ENCODE measurements at places on chromosomes 1 and 21.

- no peak for DNase-seq
These were observed 293.7 kb downstream of the PCP4 start for GRCh38 chr21:40160911-40161310.

- no peak for DNase-seq
These were observed 842 bp downstream of the LENEP start for GRCh38 chr1:154994269-154994587.

- no peak for DNase-seq
These were observed 15.6 kb downstream of the UTP11 start for GRCh38 chr1:38028105-38028591.

DNA sequence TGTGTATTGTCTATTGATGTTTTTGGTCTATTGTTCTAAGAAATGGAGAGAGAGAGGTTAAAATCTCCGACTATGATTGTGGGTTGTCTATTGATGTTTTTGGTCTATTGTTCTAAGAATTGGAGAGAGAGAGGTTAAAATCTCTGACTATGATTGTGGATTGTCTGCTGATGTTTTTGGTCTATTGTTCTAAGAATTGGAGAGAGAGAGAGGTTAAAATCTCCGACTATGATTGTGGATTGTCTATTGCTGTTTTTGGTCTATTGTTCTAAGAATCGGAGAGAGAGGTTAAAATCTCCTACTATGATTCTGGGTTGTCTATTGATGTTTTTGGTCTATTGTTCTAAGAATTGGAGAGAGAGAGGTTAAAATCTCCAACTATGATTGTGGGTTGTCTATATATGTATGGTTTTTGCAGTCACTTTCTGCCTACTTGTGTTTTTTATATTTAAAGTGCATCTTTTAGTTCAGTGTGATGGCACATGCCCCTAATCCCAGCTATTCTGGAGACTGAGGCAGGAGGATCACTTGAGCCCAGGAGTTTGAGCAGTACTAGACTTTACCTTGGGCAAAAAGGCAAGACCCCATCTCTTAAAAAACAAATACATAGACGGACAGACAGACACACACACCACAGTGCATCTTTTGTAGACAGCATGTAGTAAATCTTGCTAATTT, 16.2 kb downstream of the C1orf159 start:
- DNase-seq = no peak

- DNase-seq = no peak
These were observed 48.4 kb downstream of the CCN1 start for GRCh38 chr1:85628791-85629531.

DNA sequence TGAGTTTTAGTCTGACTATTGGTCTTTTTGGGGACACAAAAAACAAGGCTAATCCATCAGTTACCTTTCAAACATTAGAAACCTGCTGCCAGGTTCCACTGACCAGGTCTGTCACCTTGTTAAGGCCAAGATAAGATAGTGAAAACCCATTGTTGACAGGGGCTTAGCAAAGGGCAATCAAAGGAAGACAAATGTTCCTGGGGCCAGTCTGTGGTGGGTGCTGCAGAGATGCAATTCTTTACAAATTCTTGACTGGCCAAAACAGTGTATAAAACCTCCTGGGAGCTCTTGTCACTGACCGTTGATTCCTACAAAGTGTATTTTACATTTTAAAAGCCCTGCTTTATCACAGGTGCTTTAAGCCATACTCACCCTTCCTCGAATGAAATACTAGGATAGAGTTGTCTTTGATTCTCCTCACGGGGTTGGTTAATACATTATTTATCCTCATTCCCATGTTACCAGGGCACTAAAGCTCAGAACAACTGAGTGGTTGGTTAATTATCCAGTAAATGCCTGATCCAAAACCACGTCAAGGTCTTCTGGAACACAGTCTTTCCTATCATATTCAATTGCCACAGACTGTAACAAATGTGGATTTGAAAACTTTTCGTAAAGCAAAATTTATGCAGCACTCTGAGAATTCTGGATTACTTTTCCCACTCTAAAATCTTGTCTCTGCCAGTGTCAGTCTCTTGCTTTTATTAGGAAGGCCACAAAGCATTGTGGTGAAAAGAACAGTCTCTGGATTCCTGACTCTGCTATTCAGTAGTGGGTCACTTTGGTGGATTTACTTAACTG, 77.2 kb downstream of the NRIP1 start:
- DNase-seq = no peak

DNA sequence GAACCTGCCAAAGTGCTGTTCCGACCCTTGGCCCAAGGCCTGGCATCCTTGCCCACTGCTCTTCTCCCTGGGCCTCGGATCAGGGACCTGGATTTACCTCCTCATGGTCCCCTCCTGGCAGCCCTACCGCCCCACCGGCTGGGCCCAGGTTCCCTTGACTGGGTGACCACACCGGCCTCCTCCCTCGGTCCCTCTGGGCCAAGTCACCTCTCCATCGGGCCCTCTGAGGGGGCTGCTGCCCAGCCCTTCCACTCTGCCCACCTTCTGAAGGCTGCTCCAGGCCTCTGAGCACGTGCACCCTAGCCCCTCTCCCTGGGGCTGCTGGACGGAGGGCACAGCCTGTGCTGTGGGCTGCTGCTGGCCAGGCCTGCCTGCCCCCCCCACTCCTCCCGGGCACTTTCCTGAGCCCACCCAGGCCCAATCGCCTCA, 9.3 kb upstream of the MMEL1 start:
- no peak for DNase-seq

DNA sequence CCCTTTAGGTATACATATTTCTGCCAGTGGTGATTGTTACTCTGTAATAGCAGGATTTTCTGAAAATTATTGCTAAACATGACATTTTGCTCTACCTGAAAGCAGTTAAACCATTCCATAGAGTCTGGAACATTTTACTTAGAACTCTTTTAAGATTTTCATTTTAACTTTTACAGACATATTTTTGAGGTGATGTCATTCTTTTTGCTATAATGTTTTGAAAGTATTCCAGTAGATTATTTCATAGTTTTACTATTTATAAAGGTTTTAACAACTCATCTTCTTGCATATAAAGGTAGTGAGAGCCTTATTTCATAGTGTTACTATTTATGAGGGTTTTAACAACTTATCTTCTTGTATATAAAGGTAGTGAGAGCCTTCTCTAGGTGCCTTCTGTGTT, 42.9 kb downstream of the PTBP2 start:
- no peak for DNase-seq

GRCh38 chr1:228314315-228314657, 92.3 kb downstream of the TRIM11 start:
- DNase-seq = no peak

DNA sequence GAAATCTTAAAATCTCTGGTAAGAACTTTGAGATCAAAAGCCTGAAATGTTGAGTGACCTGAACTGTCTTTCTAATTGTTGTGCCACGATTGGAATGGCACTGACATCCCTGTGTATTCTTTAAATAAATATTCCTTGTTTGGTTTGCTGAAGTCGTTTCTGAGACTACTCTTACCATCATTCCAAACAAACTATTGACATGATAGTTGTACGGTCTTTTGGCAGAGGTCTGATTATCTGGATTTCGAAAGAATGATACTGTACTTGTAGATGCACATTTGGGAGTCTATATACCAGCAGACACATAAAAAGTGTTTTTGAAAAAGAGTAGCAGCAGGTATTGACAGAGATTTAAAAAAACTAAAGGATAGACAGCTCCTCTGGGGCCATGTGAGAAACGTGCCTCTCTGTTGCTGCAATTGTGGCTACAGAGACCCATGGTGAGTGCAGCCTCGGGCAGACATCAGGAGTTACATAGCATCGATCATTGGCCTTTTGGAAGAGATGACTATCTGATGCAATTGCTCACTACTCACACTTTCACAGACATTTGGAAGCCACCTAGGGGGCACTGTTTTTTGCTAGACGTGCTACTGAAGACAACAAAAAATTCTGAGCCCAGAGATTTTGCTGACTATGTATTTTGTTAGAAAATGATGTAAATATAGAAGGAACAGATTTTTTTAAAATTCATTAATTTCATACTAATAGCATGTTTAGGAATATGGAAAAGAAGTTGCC, 464.5 kb downstream of the KCNT2 start:
- DNase-seq = no peak

DNA sequence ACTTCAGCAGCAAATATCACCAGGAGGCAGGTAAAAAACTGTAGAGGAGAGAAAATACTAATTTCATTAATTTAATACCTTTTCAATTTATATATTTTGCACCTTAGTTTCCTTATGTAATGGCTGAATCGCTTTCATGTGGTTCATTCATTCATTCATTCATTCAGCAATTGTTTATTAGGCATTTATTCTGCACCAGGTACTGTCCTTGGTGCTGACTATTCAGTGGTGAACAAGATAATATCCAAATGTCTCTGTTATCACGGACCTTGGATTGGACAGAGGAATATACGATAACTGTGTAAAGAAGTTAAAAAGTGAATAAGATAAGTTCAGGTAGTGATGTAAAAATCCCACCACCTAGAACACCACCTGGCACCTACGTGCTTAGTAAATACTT, 28.8 kb downstream of the TSPAN2 start:
- DNase-seq = no peak

DNA sequence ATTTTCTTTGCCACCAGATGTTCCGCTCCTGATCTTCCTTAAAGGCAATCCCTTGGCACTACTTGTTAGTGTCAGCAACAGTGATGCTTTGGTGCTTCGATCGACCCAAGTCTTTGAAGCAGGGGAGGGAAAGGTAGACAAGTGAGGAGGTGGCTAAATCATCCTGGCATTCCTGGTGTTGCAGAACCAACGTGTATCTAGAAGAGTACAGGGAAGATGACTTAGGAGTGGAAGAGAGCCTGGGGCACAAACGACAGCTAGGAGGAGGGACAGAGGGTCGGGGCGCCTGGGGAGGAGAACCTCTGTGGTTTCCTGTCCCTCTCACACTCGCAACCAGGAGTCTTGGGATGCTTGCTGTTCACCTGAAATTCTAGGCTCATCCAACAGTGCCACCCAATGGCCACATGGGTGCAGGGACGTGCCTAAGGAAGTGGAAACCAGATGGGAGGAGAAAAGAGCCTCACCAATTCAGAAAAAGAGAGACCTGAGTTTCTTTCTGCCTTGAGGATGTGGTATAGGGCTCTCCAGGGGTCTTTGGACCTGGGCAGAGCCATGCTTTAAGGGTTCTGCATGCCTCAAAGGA, 9.5 kb upstream of the KCNA2 start:
- no peak for DNase-seq

- no peak for DNase-seq
These were observed 1744.9 kb downstream of the NCAM2 start for GRCh38 chr21:22743085-22743484.

DNA sequence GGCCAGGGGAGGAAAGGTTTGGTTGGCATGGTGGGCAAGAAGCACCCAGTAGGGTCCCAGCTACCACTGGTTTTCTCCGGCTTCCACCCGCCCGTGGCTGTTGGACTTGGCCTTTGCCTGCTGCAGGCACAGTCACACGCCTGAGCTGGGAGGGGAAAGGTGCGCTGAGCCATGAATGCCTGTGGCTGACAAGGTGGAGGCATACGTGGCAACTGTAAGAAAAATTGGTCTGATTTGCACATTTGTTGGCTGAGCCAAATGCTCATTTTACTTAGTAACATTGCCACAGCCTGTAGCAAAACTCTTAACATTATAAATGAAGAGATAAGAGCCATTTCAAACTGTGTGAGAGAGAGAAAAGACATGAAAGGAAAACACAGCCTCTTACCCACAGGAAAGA, 191.6 kb downstream of the PTPRC start:
- DNase-seq = no peak

- DNase-seq = no peak
These were observed 21.8 kb downstream of the KDM4A start for GRCh38 chr1:43671626-43672330.

- no peak for DNase-seq
These were observed 78.7 kb downstream of the PBX1 start for GRCh38 chr1:164637461-164638375.

- DNase-seq = no peak
These were observed 91.5 kb upstream of the IPO9 start for GRCh38 chr1:201737352-201738060.

Data from T-helper 17 cell (primary cell).